ENCODE measurements at places on chromosomes 5 and 9.

- no peak for DNase-seq
Measured at GRCh38 chr5:171861381-171861780, 75.8 kb downstream of the SMIM23 start.

GRCh38 chr9:94787266-94787665, 60.8 kb downstream of the AOPEP start:
- DNase-seq, result no peak

GRCh38 chr5:44641820-44642219, 166.9 kb upstream of the MRPS30 start:
- DNase-seq, result no peak

GRCh38 chr9:124458441-124458840, 8.2 kb downstream of the ADGRD2 start:
- no peak for DNase-seq

- no peak for DNase-seq
Measured at GRCh38 chr5:118678746-118679145, 309.6 kb downstream of the DTWD2 start.

- no peak for DNase-seq
Measured at GRCh38 chr5:24363789-24364481, 280.8 kb downstream of the CDH10 start.

GRCh38 chr9:128611600-128612394, 44.9 kb downstream of the DYNC2I2 start:
- DNase-seq, result no peak

- no peak for DNase-seq
Measured at GRCh38 chr9:136978073-136978864, 965 bp downstream of the PTGDS start.

DNA sequence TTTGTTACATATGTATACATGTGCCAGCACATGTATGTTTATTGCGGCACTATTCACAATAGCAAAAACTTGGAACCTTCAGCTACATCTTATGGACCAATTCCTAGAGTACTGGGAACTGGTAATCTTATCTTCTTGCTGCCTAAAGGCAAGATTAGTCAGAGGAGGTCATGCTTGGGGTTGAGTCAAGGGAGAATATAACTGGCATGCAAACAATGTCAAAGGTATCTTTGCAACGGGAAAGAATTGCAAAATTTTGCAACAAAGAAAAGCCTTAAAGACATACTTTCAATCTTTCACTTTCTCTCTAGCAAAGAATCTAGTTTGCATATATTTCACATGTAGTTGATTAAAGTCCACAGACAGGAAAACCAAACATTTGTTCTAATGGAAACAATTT, 145.2 kb downstream of the EDIL3 start:
- DNase-seq, result no peak

DNA sequence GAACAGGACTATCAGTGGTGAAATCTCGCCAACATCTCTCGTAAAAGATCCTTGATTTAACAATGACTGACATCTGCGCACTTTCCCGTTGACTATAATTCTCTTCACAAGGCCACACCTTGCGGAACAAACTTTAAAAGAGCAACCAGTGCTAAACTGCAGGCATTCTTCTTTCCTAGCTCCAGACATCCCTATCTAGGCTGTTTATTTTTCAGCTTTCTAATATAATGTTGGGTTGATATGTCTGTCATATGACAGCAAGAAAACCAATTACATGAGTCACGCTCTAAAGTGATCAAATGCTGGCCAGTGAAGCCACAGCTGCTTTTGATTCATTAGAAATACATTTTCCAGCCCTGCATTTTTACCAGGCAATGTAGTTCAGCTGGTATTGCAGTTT, 162.5 kb downstream of the ELAVL2 start:
- DNase-seq, result peak; percentile 26

DNA sequence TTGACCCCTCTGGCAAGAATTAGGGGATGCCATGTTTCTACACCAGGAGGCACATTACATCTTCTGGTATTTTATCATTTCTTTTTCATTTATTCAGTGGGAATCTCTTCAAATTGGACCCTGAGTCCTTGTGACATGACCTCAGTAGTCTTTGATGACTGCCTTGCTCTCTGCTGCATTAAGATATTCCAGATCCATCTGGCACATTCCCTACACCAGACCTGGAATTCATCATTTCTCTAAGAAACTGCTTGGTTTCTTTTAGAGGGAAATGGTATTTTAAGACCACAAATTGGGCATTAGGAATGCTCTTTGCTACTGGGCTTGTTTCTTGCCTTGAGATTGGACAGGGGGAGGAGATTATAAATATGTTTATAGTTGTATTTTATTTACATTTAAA, 61.0 kb downstream of the GALNT10 start:
- DNase-seq, result no peak

GRCh38 chr5:53263151-53263550, 153.6 kb upstream of the MOCS2 start:
- DNase-seq, result no peak

GRCh38 chr9:72360324-72360723, 4.7 kb downstream of the ZFAND5 start:
- DNase-seq, result no peak

Measured in fibroblast of skin of left biceps (primary cell).